ENCODE measurements at places on chromosomes 1 and 21. TPM values are rescaled to one million over a fixed set of nuclear protein-coding genes. Genes with fewer than 3 reads are reported as not detected.
A peak's percentile ranks its signal among the peaks of the same experiment; 100 is the strongest.

- peaks cover 20% of the 10 kb centered on the region for H3K4me1 ChIP-seq
- peaks cover 3% of the 10 kb centered on the region for H3K27me3 ChIP-seq
- DNase-seq, result no peak
Measured at GRCh38 chr1:22921452-22922126, 51.1 kb downstream of the LACTBL1 start.

- no peak overlapping the region for H3K27ac ChIP-seq
- H3K36me3 ChIP-seq, result no peaks in the 10 kb centered on the region
- peak; percentile 31 for DNase-seq
- H3K4me3 ChIP-seq, result no peak overlapping the region
- peaks cover 28% of the 10 kb centered on the region for H3K4me1 ChIP-seq
Measured at GRCh38 chr1:7375781-7376660, 395.1 kb upstream of the VAMP3 start.

- H3K4me1 ChIP-seq, result peaks cover 38% of the 10 kb centered on the region
- DNase-seq, result no peak
- H3K36me3 ChIP-seq, result no peaks in the 10 kb centered on the region
- no peak overlapping the region for H3K27ac ChIP-seq
- H3K27me3 ChIP-seq, result peaks cover 16% of the 10 kb centered on the region
- H3K4me3 ChIP-seq, result peak overlapping the region; percentile 34
Measured at GRCh38 chr21:45029948-45030681, 44.3 kb upstream of the ADARB1 start.

- H3K27ac ChIP-seq, result no peak overlapping the region
- no peaks in the 10 kb centered on the region for H3K4me1 ChIP-seq
- H3K4me3 ChIP-seq, result no peak overlapping the region
- H3K36me3 ChIP-seq, result no peaks in the 10 kb centered on the region
Measured at GRCh38 chr1:25028907-25029599, 99.0 kb upstream of the RUNX3 start.

DNA sequence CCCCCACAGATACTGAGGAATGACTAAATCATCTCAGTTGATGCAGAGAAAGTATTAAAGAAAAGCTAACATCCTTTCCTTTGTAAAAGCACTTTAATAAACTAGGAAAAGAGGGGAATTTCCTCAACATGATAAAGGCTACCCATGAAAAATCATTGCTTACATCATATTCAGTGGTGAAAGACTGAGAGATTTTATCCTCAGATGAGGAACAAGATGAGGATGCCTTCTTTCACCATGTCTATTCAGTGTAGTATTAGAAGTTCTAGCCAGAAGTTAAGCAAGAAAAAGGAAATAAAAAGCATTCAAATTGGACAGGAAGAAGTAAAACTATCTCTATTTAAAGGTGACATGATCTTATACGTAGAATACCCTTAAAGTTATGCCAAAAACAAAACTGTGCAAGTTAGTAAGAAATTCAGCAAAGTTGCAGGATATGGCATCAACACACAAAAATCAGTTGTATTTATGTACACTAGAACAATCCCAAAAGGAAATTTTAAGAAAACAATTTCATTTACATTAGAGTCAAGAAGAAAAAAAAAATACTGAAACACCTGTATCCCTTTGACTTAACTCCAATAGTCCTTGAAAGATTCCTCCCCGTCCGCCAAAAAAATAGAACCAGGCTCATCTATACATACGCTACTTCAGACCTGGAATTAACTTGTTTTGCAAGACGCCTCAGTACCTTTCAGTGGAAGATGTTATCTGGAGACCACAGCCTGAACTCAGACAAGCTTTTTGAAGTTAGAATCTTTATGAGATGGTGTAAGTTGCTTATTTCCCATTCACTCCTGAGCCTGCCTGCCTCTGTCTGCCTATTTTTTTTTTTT, 17.5 kb downstream of the ZMYM4 start:
- H3K4me1 ChIP-seq, result peaks cover 16% of the 10 kb centered on the region
- peaks cover 38% of the 10 kb centered on the region for H3K36me3 ChIP-seq
- no peak for DNase-seq

G0S2 gene
- total RNA-seq, result 6.4 TPM

DNA sequence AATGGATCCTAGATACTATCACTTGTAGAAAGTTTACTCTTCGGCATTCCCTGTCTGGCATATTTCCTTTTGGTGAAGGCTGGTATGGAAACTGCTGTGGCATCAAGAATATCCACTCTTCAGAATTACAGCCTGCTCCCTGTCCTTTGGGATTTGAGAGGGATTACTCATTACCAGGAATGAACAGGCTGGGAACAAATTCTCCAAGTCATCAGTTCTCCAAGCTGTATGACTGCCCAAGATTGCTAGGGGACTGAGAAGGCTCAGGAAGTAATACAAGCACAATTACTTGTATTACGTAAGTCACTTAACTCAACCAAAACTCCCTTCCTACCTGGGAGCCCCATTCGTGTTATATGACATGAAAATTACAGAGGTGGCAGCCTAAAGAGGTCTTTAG, 49.6 kb downstream of the CD58 start:
- H3K27me3 ChIP-seq, result no peaks in the 10 kb centered on the region
- DNase-seq, result no peak
- H3K4me3 ChIP-seq, result no peak overlapping the region

GRCh38 chr1:2402420-2402819, 9.9 kb downstream of the PEX10 start:
- no peaks in the 10 kb centered on the region for H3K27me3 ChIP-seq
- H3K4me3 ChIP-seq, result no peak overlapping the region
- peak overlapping the region; percentile 50 for H3K27ac ChIP-seq
- H3K36me3 ChIP-seq, result peaks cover 9% of the 10 kb centered on the region
- DNase-seq, result no peak

CR1L gene
- not detected for total RNA-seq

PHGDH gene
- total RNA-seq, result 195 TPM

DNA sequence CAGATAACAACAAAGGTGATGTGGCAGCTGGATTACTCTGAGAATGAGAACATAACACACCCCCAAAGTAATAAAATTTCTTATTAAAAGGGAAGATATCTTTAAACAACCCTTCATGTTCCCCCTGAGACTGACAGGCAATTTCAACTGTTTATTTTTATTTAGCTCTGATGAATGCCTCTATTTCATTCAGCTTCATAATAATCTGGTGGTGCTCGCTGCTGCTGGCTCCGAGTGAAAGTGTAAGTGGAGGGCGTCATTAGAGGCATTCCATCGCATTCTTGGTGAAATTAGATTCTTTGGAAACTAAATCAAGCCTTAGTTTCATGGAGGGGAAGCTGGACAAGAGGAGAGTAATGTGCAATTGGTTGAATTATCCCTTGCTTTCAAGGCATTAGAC, 128.9 kb downstream of the GRIK1 start:
- peaks cover 4% of the 10 kb centered on the region for H3K4me1 ChIP-seq
- no peak overlapping the region for H3K4me3 ChIP-seq
- no peak for DNase-seq
- no peaks in the 10 kb centered on the region for H3K27me3 ChIP-seq

- no peaks in the 10 kb centered on the region for H3K27me3 ChIP-seq
- H3K4me3 ChIP-seq, result no peak overlapping the region
- no peak for DNase-seq
- H3K36me3 ChIP-seq, result no peaks in the 10 kb centered on the region
- peaks cover 16% of the 10 kb centered on the region for H3K4me1 ChIP-seq
Measured at GRCh38 chr1:201630582-201630981, 91.7 kb downstream of the NAV1 start.

VPS45 gene
- 41.5 TPM for total RNA-seq

CLCA4 gene
- total RNA-seq, result 0.10 TPM

- no peak for DNase-seq
- peak overlapping the region; percentile 27 for H3K27ac ChIP-seq
- H3K27me3 ChIP-seq, result no peaks in the 10 kb centered on the region
- H3K36me3 ChIP-seq, result no peaks in the 10 kb centered on the region
- H3K4me1 ChIP-seq, result peaks cover 60% of the 10 kb centered on the region
Measured at GRCh38 chr1:10510520-10511493, 36.1 kb downstream of the PEX14 start.

DNA sequence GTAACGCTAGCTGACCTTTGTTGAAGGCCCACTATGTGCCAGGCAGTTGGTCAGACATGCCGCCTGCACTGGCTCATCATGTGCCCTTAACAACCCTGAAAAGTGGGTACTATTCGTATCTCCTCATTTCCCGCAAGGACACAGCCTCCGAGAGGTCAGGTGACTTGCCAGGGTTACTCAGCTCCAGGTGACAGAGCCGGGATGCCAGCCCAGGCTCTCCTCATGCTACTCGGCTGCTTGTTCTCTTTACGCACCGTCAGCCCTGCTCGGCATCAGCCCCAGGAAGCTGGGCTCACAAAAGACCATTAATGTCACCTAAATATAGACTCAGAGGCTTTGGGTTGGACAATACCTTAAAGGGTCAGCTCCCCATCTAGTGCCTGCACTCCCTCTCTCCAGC, 29.0 kb downstream of the GRHL3 start:
- DNase-seq, result no peak
- peaks cover 22% of the 10 kb centered on the region for H3K36me3 ChIP-seq
- H3K4me1 ChIP-seq, result peaks cover 18% of the 10 kb centered on the region
- H3K27me3 ChIP-seq, result no peaks in the 10 kb centered on the region

- no peak overlapping the region for H3K27ac ChIP-seq
- DNase-seq, result no peak
- peaks cover 9% of the 10 kb centered on the region for H3K27me3 ChIP-seq
- no peaks in the 10 kb centered on the region for H3K36me3 ChIP-seq
- H3K4me3 ChIP-seq, result no peak overlapping the region
Measured at GRCh38 chr1:208465786-208466590, 221.8 kb upstream of the PLXNA2 start.

GRCh38 chr1:75014250-75014649, 119.9 kb upstream of the LHX8 start:
- H3K4me3 ChIP-seq, result no peak overlapping the region
- no peak for DNase-seq
- peaks cover 8% of the 10 kb centered on the region for H3K27me3 ChIP-seq
- no peaks in the 10 kb centered on the region for H3K36me3 ChIP-seq
- H3K4me1 ChIP-seq, result no peaks in the 10 kb centered on the region

- no peaks in the 10 kb centered on the region for H3K36me3 ChIP-seq
- H3K4me3 ChIP-seq, result no peak overlapping the region
- H3K27me3 ChIP-seq, result no peaks in the 10 kb centered on the region
- H3K4me1 ChIP-seq, result peaks cover 27% of the 10 kb centered on the region
- DNase-seq, result no peak
- H3K27ac ChIP-seq, result peak overlapping the region; percentile 70
Measured at GRCh38 chr1:58773406-58773840, 10.4 kb downstream of the JUN start.

DNA sequence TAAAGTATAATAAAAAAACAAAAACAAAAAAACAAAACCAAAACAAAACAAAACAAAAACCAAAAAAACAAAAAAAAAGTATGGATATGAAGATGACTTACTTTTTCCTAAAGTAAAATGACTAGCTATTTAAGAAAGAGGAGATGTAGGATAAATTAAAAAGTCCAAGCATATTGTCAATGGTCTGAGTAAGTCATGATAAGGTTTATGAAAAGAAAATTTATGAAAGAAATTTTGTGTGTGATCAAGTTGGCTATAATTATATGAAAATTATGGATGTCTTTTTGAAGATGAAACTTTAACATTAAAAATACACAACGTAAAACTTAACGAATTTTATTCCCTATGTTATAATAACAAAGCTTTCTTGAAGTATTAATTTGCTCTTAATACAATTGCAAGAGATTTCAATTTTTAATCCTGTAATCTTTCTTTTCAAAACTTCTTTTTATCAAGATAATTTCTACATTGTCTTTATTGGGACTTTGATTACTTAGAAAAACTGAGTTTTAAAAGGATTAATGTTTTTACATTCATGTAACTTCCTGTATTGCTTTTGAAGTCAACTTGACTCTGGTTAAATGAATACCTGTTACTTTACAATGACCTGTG, 200.9 kb upstream of the IVNS1ABP start:
- no peaks in the 10 kb centered on the region for H3K27me3 ChIP-seq
- no peaks in the 10 kb centered on the region for H3K36me3 ChIP-seq
- no peak overlapping the region for H3K27ac ChIP-seq
- H3K4me3 ChIP-seq, result no peak overlapping the region

DNA sequence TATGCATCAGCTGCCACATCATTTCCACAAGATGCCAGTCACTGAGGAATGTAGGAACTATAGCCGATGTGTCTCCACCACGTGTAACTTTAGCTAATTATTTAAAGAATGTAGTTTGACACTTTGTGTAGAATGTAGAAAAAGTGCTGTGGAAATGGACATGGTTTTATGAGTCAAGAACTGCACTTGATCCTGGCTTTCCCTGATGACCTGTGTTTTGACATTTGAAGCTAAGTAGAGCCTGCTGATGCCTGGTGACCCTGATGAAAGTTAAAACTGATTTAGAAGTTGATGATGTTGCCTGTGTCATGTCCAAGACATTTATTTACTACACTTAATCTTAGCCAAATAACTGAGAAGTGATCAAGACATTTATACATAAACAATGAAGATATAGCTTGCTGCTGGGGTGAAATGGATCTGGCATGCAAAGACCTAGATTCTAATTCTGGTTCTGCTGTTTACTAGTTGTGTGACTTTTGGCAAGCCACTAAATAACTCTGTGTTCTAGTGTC, 4.4 kb upstream of the OSBPL9 start:
- peaks cover 10% of the 10 kb centered on the region for H3K27me3 ChIP-seq
- peaks cover under 1% of the 10 kb centered on the region for H3K4me1 ChIP-seq
- no peaks in the 10 kb centered on the region for H3K36me3 ChIP-seq
- no peak overlapping the region for H3K4me3 ChIP-seq

DNA sequence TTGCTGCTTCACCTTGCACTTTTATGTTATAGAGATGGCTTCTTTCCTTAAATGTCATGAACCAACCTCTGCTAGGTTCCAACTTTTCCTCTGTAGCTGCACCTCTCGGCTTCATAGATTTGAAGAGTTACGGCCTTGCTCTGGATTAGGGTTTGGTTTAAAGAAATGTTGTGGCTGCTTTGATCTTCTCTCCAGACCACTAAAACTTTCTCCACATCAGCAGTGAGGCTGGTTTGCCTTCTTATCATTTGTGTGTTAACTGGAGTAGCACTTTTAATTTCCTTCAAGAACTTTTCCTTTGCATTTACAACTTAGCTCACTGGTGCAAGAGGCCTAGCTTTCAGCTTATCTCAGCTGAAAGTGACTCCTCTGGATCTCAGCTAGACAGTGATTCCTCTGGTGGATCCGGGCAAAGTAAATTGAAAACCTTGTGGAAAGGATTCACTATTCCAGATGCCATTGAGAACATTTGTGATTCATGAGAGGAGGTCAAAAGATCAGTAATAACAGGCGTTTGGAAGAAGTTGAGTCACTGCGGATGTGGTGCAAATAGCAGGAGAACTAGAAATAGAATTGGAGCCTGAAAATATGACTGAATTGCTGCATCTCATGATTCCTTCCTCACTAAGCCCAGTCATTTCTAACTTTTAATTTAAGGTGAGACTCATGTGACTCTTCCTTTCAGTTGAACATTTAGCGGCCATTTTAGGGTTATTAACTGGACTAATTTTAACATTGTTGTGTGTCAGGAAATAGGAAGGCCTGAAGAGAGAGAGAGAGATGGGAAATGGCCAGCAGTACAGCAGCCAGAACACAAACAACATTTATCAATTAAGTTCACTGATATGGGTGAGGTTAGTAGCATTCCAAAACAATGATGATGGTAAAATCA, 16.2 kb upstream of the RGS1 start:
- H3K27me3 ChIP-seq, result no peaks in the 10 kb centered on the region
- no peak overlapping the region for H3K4me3 ChIP-seq
- H3K36me3 ChIP-seq, result no peaks in the 10 kb centered on the region
- DNase-seq, result no peak
- no peak overlapping the region for H3K27ac ChIP-seq

- H3K27ac ChIP-seq, result peak overlapping the region; percentile 42
- H3K4me1 ChIP-seq, result peaks cover 25% of the 10 kb centered on the region
- H3K27me3 ChIP-seq, result no peaks in the 10 kb centered on the region
- no peak overlapping the region for H3K4me3 ChIP-seq
- H3K36me3 ChIP-seq, result peaks cover 27% of the 10 kb centered on the region
Measured at GRCh38 chr1:31040038-31040437, 25.5 kb downstream of the PUM1 start.

DENND2C gene
- total RNA-seq, result 8.8 TPM

Measured in type B pancreatic cell (in vitro differentiated cells).